ENCODE measurements at places on chromosomes 4 and X. TPM values are rescaled to one million over a fixed set of nuclear protein-coding genes. Genes with fewer than 3 reads are reported as not detected.

The AMER1 gene
- total RNA-seq, result 2.7 TPM

The FHDC1 gene
- 0.49 TPM for total RNA-seq

The HSD17B13 gene
- total RNA-seq, result 0.08 TPM

The MAML3 gene
- 14.1 TPM for total RNA-seq

The RAB9B gene
- total RNA-seq, result not detected

The BEND2 gene
- not detected for total RNA-seq

The NWD2 gene
- total RNA-seq, result not detected

The VGLL1 gene
- total RNA-seq, result not detected

The NPY5R gene
- total RNA-seq, result not detected

The CPE gene
- total RNA-seq, result 1.2 TPM

The KLHL34 gene
- total RNA-seq, result not detected

The MAGEA9B gene
- not detected for total RNA-seq

The NAA11 gene
- total RNA-seq, result not detected

The HEPH gene
- not detected for total RNA-seq

The TMEM35A gene
- not detected for total RNA-seq

The BMX gene
- not detected for total RNA-seq

The OPHN1 gene
- total RNA-seq, result 1.2 TPM

The PRSS12 gene
- 0.24 TPM for total RNA-seq

The TMEM255A gene
- 0.08 TPM for total RNA-seq

The SYP gene
- 3.5 TPM for total RNA-seq

The TBX22 gene
- not detected for total RNA-seq

The DGKQ gene
- total RNA-seq, result 5.2 TPM

The SSX7 gene
- not detected for total RNA-seq

The TLR7 gene
- total RNA-seq, result not detected

The UGT2A2 gene
- total RNA-seq, result not detected

The NCAPG gene
- 25.6 TPM for total RNA-seq

The PNCK gene
- 0.37 TPM for total RNA-seq

The MAGEC1 gene
- total RNA-seq, result not detected

The MAGEB17 gene
- not detected for total RNA-seq

The PARM1 gene
- total RNA-seq, result 0.72 TPM

The HPGD gene
- 59.7 TPM for total RNA-seq

The CCDC120 gene
- total RNA-seq, result 3.4 TPM

The TRIM75 gene
- not detected for total RNA-seq

The IQCM gene
- total RNA-seq, result not detected

The MAP3K15 gene
- 2.4 TPM for total RNA-seq

The F8A3 gene
- 0.93 TPM for total RNA-seq

The SULT1E1 gene
- not detected for total RNA-seq

The EDA gene
- 0.36 TPM for total RNA-seq

The TACC3 gene
- total RNA-seq, result 80.6 TPM

The DCAF8L2 gene
- total RNA-seq, result not detected

The METTL14 gene
- 17.8 TPM for total RNA-seq

The BMP3 gene
- not detected for total RNA-seq

The FRMPD3 gene
- 0.12 TPM for total RNA-seq

The PCDH7 gene
- 0.09 TPM for total RNA-seq

The RAB28 gene
- total RNA-seq, result 10.3 TPM

The NEIL3 gene
- total RNA-seq, result 13.0 TPM

The ZXDA gene
- 1.9 TPM for total RNA-seq

The CACNA1F gene
- not detected for total RNA-seq

The ADH1C gene
- total RNA-seq, result not detected

The SHOX gene
- total RNA-seq, result not detected

The GLRB gene
- 1.4 TPM for total RNA-seq

The AFP gene
- 2.2 TPM for total RNA-seq

The PIN4 gene
- 35.4 TPM for total RNA-seq

The P2RY10 gene
- not detected for total RNA-seq

The ATP6AP2 gene
- 148 TPM for total RNA-seq

The KIF4A gene
- total RNA-seq, result 23.9 TPM

The CSN3 gene
- total RNA-seq, result not detected

The MAGEB2 gene
- not detected for total RNA-seq

The SLC25A14 gene
- total RNA-seq, result 17.4 TPM

The NPNT gene
- total RNA-seq, result 0.22 TPM
